T-helper 2 cell (primary cell): ENCODE measurements at places on chromosomes 7 and 10.

- no peak for DNase-seq
These were observed 213.5 kb upstream of the TMEM229A start for GRCh38 chr7:124246262-124246863.

DNA sequence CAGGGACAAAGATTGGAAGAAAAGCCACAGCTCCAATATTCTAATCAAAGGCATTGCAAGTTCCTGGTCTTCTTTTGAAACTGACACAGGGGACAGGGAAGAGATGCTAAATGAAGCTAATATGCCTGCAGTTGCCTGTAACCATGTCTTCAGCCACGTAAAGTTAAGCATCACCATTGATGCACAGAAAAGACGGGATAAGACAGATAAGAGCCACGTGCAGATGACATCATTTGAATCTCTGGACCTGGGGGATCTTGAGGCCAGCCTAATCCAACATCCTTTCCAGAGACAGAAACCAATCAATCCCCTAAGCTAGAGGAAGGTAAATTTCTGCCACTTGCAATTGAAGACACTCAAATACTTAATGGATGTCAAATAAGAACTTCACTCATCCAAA is 93.4 kb downstream of the PIP4K2A start:
- DNase-seq: no peak

DNA sequence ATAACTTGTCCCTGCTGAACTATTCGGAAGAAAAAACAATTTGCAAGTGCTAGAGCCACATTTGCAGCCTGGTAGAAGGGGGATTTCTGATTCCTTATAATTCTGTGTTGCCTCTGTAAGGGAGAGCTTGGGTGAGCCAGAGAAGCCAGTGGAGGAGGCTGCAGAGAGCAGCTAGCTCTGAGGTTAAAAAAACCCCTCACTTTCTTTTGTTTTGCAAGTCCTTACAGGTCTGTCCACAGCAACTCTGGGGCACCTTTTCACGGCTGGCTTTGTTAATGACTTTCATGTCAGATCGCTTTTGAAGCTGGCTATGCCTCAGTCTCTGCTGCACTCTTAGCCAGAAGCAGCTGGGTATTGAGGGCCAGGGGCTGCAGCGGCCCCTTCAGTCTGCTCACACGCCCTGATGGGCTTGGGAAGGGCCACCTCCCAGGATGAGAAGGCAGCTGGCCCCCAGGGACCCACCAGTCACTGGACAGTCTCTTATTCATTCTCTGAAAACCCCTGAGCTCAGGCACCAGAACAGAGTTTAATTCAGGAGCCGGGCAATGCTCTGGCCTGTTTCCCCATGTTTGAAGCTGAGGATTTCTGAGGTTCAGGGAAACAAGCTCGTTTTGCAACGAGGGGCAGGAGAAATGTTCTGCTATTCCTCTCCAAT is 30.9 kb downstream of the TRIM8 start:
- no peak for DNase-seq

- no peak for DNase-seq
These were observed 129.1 kb upstream of the ANKRD1 start for GRCh38 chr10:91049988-91050360.

DNA sequence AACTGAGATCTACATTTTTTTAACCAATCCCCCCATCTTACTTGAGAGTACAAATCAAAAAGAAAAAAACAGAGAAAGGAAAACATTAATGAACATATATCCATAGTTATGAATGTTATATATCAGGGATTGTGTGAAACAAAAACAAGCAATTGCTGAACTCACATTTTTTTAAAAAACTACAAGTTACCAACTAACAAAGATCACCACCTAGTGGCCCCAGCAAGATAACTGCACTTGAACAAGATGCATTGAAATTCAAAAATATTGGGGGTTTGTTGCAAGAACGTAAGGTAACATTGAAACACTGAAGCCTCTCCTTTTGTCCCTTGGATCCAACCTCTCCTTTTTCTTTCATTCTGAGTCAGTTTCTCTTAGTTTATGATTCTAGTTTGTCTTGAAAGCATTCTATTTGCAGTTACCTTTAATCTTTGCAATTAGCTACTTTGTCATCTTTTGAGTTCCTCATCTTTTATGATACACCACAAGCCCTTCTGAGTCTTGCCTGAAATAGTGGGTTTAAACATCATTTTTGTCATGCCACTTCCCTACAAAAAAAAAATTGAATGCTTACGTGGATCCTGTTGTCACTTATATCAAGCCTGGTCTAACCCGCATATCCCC is 87.3 kb upstream of the TES start:
- DNase-seq: no peak

- DNase-seq: no peak
These were observed 133.2 kb downstream of the WDR37 start for GRCh38 chr10:1189166-1190051.

- no peak for DNase-seq
These were observed 10.2 kb downstream of the CRYGN start for GRCh38 chr7:151429560-151430331.

DNA sequence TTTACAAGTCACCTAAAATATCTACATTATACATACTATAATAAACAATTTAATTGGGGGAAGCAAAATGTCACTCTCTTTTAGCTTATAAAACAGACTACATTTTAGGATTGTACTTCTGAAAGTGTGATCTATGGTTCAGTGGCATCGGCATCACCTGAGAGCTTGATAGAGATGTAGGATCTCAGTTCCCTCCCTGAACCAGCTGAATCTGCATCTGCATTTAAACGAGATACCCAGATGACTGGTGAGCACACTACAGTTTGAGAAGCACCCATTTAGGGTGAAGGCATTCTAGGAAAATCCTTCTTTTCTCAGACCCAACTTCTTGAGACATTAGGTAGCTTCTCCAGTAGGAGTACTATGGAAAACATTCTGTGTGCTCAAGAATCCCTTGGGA is 21.5 kb upstream of the SDHAF3 start:
- no peak for DNase-seq

GRCh38 chr7:108486291-108486966 is 30.2 kb upstream of the NRCAM start:
- no peak for DNase-seq

DNA sequence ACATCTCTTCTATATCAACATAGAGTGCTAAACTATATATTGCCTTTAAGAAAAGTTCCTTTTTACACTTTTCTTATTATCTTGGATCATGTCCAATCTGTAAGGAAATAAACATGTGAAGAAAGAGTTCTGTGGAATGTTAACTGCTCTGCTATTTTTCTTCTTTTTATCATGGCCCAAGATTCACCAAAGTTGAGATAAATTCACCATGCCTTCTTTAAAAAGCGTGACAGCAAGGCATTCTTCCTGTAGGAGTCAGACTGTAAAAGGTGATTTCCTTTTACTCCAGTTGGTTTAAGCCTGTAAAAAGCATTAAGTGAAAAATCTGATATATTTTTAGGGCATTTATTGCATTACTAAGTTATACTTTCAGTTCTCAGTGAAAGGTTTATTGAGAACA is 165.7 kb upstream of the FZD1 start:
- no peak for DNase-seq

DNA sequence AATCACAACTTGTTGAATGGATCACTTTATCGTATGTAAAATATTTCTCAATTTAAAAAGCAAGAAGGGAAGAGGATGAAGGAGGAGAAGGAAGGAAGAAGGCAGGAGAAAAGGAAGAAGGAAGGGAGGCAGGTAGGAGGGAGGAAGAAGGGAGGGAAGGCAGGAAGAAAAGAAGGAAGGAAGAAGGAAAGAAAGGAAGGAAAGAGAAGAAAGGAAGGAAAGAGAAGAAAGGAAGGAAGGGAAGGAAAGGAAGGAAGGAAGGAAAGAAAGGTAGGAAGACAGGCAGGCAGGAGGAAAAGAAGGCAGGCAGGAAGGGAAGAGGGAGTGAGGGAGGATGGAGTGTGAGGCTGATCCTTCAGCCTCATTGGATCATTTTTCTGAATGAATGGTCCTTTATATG is 145.5 kb downstream of the MYOF start:
- no peak for DNase-seq

DNA sequence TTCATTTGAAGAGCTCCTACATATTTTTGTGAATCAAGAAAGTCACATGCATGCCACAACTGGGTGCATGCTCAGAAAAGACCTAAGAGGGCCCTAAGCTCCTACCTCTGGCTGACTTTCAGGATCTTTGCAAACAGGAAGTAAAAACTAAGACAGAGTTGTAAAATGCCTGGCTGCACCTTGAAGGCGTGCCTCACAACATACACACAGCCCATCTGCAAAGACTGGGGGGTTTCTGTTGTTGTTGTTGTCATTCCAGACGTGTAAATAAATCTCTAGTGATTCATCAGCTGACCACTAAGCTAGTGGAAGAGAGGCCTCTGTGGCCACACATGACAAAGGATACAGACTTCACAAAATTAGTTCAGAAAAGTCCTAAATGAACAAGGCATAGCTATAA is 31.8 kb downstream of the SMURF1 start:
- no peak for DNase-seq

- DNase-seq: no peak
These were observed 52.3 kb upstream of the MYL10 start for GRCh38 chr7:101681170-101682007.

- no peak for DNase-seq
These were observed 724.5 kb downstream of the GRID1 start for GRCh38 chr10:85642082-85642420.

DNA sequence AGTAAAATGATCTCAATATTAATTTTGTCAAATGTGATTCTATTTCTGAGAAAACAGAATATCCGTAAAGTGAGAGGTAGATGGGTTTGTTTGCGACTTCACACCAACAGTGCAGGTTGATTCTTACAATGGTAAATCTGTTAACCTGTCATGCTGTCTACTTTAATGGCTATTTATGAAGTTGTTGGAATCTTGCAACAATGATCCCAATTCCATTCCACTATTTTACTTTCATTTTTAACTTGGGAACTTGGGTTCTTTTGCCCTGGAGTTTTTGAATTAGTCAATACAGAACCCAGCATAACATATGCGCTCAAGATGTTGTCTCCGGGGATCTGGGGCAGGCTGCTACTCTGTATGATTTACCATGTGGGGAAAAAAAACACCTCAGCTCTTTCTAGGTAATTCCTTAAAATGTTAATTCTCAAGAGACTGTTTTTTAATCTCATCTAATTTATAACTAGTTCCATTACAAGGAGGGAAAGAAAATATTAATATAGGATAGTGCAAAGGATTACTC is 1.2 kb downstream of the LGI1 start:
- no peak for DNase-seq
